ENCODE measurements at places on chromosomes 4 and X. TPM values are rescaled to one million over a fixed set of nuclear protein-coding genes. Genes with fewer than 3 reads are reported as not detected.

The NXF2B gene
- total RNA-seq: not detected

The BBS12 gene
- 4.2 TPM for total RNA-seq

The NIPAL1 gene
- 0.05 TPM for total RNA-seq

The PARM1 gene
- total RNA-seq: 128 TPM

The IL2 gene
- not detected for total RNA-seq

The DMP1 gene
- 0.36 TPM for total RNA-seq

The CLOCK gene
- 34.0 TPM for total RNA-seq

The SLC34A2 gene
- not detected for total RNA-seq

The CT45A2 gene
- not detected for total RNA-seq

The TRIM60 gene
- not detected for total RNA-seq

DNA sequence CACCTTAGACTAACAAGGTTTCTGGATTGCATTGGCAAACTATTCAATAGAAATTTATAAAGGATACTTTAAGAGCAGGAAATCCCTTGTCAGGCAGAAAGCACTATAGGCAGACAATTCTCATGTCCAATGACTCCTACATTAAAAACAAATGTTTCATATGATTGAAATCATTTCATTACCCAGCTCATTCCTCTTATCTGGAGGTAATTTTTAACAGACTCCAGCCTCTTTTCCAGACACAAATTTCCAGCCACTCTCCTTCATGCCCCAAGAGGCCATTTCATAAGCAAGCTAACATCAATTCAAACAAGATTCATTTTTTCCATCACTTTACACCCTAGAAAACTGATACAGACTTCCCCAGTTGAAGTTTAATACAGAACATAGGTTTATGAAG, 495.1 kb upstream of the FRG1 start:
- no peaks in the 10 kb centered on the region for H3K4me1 ChIP-seq
- H3K27ac ChIP-seq: no peak overlapping the region
- no peak for DNase-seq
- no peak overlapping the region for H3K4me3 ChIP-seq

GRCh38 chrX:12958059-12958458, 16.9 kb upstream of the TMSB4X start:
- DNase-seq: no peak
- peaks cover 15% of the 10 kb centered on the region for H3K4me1 ChIP-seq
- no peak overlapping the region for H3K4me3 ChIP-seq
- no peaks in the 10 kb centered on the region for H3K36me3 ChIP-seq
- no peaks in the 10 kb centered on the region for H3K27me3 ChIP-seq

DNA sequence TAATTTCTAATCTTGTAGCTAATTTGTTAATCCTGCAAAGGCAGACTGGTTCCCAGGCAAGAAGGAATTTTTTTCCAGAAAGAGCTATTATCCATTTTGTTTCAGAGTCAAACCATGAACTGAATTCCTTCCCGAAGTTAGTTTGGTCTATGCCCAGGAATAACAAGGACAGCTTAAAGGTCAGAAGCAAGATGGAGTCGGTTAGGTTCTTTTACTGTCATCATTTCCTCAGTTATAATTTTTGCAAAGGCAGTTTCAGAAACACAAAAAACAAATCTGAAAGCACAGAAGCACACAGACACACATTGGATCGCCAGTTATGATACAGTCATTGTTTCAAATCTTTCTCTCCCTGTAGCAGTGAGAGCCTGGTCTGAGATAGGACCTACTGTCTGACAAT, 37.9 kb downstream of the AGA start:
- H3K36me3 ChIP-seq: no peaks in the 10 kb centered on the region
- no peaks in the 10 kb centered on the region for H3K27me3 ChIP-seq
- H3K4me3 ChIP-seq: no peak overlapping the region
- no peak for DNase-seq
- no peak overlapping the region for H3K27ac ChIP-seq
- no peaks in the 10 kb centered on the region for H3K4me1 ChIP-seq

GRCh38 chrX:16445166-16445752, 204.7 kb upstream of the S100G start:
- H3K36me3 ChIP-seq: no peaks in the 10 kb centered on the region
- no peak overlapping the region for H3K27ac ChIP-seq
- DNase-seq: peak; percentile 27
- no peaks in the 10 kb centered on the region for H3K4me1 ChIP-seq
- H3K4me3 ChIP-seq: no peak overlapping the region

DNA sequence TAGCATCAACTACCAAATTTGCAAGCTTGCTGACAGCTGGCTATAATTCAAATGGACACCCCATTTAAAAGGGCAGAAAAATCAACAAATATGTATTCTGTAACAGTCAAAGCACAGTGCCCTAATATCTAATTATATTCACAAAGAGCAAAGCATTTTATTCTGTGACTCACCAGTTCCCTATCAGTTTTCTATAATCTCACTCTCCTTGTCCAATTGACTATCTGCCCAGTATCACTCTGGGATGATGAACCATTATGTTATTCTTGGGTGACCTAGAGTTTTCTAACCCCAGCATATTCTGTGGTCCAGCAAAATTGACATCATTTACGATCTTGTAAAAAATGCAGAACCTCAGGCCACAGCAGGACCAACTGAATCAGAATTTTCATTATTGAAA, 82.0 kb upstream of the FREM3 start:
- no peak overlapping the region for H3K4me3 ChIP-seq
- no peaks in the 10 kb centered on the region for H3K4me1 ChIP-seq
- DNase-seq: no peak
- no peaks in the 10 kb centered on the region for H3K27me3 ChIP-seq

DNA sequence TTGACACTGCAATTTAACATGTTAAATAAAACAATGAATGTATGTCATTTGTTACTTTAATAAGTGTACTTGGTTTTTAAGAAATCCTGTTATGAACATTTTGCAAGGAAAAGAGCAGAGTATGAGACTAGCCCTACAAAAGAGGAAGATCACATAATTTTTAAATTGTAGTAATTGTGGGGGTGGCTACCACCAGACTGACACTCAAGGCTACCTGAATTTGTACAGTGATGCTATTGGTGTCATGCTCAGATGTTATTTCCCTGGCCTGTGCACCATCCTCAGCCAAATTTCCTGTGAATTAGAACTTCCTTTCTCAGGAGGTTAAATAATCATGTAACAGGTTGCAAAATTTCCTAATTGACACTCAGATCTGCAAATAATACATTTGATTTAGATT, 157.5 kb downstream of the BANK1 start:
- H3K4me3 ChIP-seq: no peak overlapping the region
- no peaks in the 10 kb centered on the region for H3K27me3 ChIP-seq
- DNase-seq: no peak
- no peaks in the 10 kb centered on the region for H3K36me3 ChIP-seq

GRCh38 chr4:95068818-95069478, 311.2 kb downstream of the BMPR1B start:
- DNase-seq: no peak
- no peak overlapping the region for H3K4me3 ChIP-seq

GRCh38 chrX:2875798-2876399, 47.2 kb downstream of the GYG2 start:
- no peak overlapping the region for H3K27ac ChIP-seq
- H3K36me3 ChIP-seq: no peaks in the 10 kb centered on the region
- H3K4me1 ChIP-seq: 0 out of 2 replicates have a peak, but pooled peaks cover 3% of the 10 kb centered on the region
- peak; percentile 21 for DNase-seq
- no peaks in the 10 kb centered on the region for H3K27me3 ChIP-seq

GRCh38 chr4:37699868-37700481, 13.8 kb upstream of the RELL1 start:
- no peak overlapping the region for H3K4me3 ChIP-seq
- H3K4me1 ChIP-seq: no peaks in the 10 kb centered on the region
- no peak overlapping the region for H3K27ac ChIP-seq

- peaks cover 8% of the 10 kb centered on the region for H3K4me1 ChIP-seq
- no peak overlapping the region for H3K27ac ChIP-seq
- H3K27me3 ChIP-seq: no peaks in the 10 kb centered on the region
- peak; percentile 9 for DNase-seq
- no peak overlapping the region for H3K4me3 ChIP-seq
These were observed 8.4 kb downstream of the ANK2 start for GRCh38 chr4:113057891-113058290.

GRCh38 chrX:36501169-36501702, 506.9 kb upstream of the FAM47C start:
- no peaks in the 10 kb centered on the region for H3K4me1 ChIP-seq
- H3K27me3 ChIP-seq: no peaks in the 10 kb centered on the region
- DNase-seq: no peak
- no peak overlapping the region for H3K4me3 ChIP-seq

GRCh38 chr4:15001869-15002658, at the start of gene CPEB2:
Gene CPEB2, plus strand, starts transcription at chr4:15002481. Its CDS starts 193 bp downstream, at chr4:15002674.
- DNase-seq: peak; percentile 87
- peaks cover 8% of the 10 kb centered on the region for H3K4me1 ChIP-seq
- H3K27ac ChIP-seq: peak within 1 kb of the TSS; percentile 32
- peak within 1 kb of the TSS; percentile 78 for H3K4me3 ChIP-seq
- H3K36me3 ChIP-seq: no peaks in the 10 kb centered on the region
- H3K27me3 ChIP-seq: peaks cover 4% of the 10 kb centered on the region

GRCh38 chrX:10423716-10424115, 196.7 kb downstream of the MID1 start:
- no peaks in the 10 kb centered on the region for H3K36me3 ChIP-seq
- no peaks in the 10 kb centered on the region for H3K4me1 ChIP-seq
- H3K27me3 ChIP-seq: no peaks in the 10 kb centered on the region
- no peak overlapping the region for H3K4me3 ChIP-seq

GRCh38 chr4:15100994-15101695, 98.9 kb downstream of the CPEB2 start:
- H3K27me3 ChIP-seq: peaks cover 6% of the 10 kb centered on the region
- H3K36me3 ChIP-seq: no peaks in the 10 kb centered on the region

GRCh38 chrX:102126863-102127262, 1.4 kb downstream of the TCEAL2 start:
- H3K36me3 ChIP-seq: no peaks in the 10 kb centered on the region
- no peak overlapping the region for H3K27ac ChIP-seq
- no peak overlapping the region for H3K4me3 ChIP-seq
- no peak for DNase-seq
- H3K27me3 ChIP-seq: no peaks in the 10 kb centered on the region

GRCh38 chrX:40009462-40009851, 88.3 kb downstream of the BCOR start:
- peaks cover under 1% of the 10 kb centered on the region for H3K4me1 ChIP-seq
- H3K36me3 ChIP-seq: no peaks in the 10 kb centered on the region
- no peak overlapping the region for H3K4me3 ChIP-seq
- DNase-seq: no peak
- no peak overlapping the region for H3K27ac ChIP-seq

- H3K27me3 ChIP-seq: no peaks in the 10 kb centered on the region
- no peak for DNase-seq
- peaks cover 26% of the 10 kb centered on the region for H3K36me3 ChIP-seq
- no peak overlapping the region for H3K4me3 ChIP-seq
These were observed 25.8 kb downstream of the RGS12 start for GRCh38 chr4:3318561-3319021.

DNA sequence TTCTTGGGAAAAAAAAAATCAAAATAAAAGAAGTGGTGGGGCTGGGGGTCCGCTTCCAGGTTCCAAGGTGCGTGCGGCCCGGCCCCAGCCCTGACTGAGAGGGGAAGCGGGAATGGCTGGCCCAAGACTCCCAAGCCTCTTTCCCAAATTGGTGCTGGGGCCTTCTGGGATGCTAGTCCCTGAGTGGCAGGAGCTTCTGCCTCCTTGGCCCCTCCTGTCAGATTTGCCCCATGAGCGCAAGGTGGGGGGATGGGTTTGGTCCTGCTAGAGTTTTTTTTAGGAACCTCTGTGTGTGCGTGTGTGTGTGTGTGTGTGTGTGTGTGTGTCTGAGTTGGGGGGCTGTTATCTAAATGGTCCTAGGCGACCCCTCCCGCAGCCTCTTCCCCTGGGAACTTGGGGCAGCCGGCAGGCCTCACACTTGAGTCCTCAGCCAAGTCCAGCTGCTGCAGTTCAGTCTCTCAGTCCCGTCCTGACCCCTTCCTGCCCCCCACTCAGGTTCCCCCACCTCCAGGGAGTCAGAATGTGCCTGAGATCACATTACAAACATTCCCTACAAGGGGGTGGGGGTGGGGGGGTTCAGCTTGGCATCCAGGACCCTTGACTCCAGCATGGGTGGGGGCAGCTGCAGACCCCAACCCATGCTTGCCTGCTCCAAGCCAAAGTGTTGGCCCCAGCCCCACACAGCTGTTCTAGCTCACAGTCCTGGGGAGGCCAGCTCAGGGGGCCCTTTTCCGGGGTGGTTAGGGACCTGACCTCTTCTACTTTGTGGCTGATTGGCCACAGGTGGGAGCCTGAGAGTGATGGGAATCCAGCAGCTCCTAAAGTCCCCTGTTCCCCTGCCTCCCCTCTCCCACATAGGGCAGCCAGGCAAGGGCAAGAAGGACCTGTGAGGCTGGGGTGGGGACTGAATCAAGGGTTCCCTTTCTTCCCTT, 4.0 kb downstream of the EFNB1 start:
- H3K4me3 ChIP-seq: no peak overlapping the region
- H3K27ac ChIP-seq: peak overlapping the region; percentile 15
- H3K27me3 ChIP-seq: peaks cover 5% of the 10 kb centered on the region
- DNase-seq: peak; percentile 46
- H3K36me3 ChIP-seq: no peaks in the 10 kb centered on the region
- peaks cover 23% of the 10 kb centered on the region for H3K4me1 ChIP-seq

- H3K27ac ChIP-seq: no peak overlapping the region
- H3K36me3 ChIP-seq: no peaks in the 10 kb centered on the region
- no peaks in the 10 kb centered on the region for H3K27me3 ChIP-seq
- no peak for DNase-seq
- no peaks in the 10 kb centered on the region for H3K4me1 ChIP-seq
These were observed 514.8 kb upstream of the TENM3 start for GRCh38 chr4:181728305-181728966.

- no peaks in the 10 kb centered on the region for H3K27me3 ChIP-seq
- peaks cover 15% of the 10 kb centered on the region for H3K4me1 ChIP-seq
- no peak for DNase-seq
- no peaks in the 10 kb centered on the region for H3K36me3 ChIP-seq
These were observed 186.5 kb upstream of the IL15 start for GRCh38 chr4:141449927-141450326.

Measured in SJCRH30 (cell line).